ENCODE measurements at places on chromosomes 1 and 21.

GRCh38 chr1:23528250-23528978, 2.6 kb downstream of the E2F2 start:
- DNase-seq: peak; percentile 78

DNA sequence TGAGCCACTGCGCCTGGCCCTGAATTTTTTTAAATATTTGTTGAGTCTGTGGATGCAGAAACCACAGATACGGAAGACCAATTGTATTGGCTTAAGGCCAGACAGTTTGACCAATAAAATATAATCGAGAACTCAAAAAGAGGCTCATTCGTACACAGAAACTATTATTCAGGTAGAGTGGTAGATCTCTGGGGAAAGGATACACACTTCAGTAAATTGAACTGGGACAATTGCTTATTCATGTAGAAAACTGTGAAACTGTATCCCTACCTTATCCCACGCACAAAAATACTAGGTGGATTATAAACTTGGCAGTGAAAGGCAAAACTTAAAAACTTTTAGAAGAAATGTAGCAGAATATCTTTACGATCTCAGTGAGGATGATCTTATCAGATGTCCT, 25.0 kb upstream of the SHE start:
- no peak for DNase-seq

- DNase-seq: no peak
Measured at GRCh38 chr1:76938304-76938703, 71.0 kb downstream of the ST6GALNAC5 start.

GRCh38 chr1:50419907-50420677, 3.2 kb downstream of the DMRTA2 start:
- no peak for DNase-seq

DNA sequence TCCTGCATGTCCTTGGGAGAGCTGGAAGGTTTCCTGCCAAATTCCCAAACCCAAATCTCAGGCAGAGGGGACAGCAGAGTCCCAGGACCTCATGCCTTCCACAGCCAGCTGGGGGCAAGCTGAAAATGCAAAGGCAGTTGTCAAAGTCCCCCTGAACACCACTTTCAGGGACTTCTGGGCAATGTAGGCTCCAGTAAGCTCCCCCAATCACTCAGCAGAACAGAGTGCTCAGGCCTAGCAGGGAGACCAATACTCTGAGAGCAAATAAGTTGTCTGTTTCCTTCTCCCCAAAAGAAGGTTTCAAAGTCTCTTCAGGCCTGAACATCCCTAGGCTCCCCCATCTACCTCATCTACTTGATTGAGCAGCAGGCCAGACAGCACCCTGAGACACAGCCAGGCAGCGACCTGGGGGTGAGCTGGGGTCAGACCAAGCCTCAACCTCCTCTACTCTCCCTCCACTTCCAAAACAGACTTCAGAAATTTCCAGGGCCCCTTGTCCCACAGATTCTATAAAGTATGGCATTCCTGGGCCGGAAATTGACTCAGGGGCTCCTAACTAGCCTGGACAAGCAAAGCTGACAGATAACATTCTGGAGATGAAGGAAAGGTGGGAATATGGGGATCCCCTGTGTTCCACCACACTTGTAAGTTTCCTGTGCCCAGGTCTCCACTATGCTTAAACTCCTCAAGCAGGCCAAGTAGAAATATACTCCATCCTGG, 1.9 kb downstream of the SLC9A1 start:
- DNase-seq: no peak

GRCh38 chr1:50548243-50548642, 125.0 kb upstream of the DMRTA2 start:
- DNase-seq: no peak

DNA sequence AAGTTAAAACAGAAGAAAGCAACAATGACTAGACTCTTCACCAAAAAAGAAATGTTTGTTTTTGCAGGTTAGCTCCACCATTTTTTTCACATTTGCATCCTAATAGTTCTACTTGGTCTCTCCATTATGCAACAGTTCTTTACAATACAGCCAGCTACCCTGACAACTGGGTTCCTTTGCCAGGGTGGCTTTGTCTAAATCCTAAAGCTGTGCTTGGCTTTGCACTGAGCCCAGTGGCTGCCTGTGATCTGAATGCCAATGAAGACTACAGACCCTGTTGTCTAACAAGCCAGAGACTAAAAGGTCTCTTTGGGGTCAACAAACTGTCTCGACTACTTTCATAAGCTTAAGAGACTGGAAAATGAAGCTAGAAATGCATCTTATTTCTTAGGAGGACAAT, 112.0 kb downstream of the AKT3 start:
- no peak for DNase-seq
